ENCODE measurements at places on chromosomes 3 and 15.

GRCh38 chr15:52257734-52258062 is 37.9 kb downstream of the MYO5C start:
- DNase-seq, result no peak

- DNase-seq, result peak; percentile 20
Observed at GRCh38 chr15:93362821-93363220, 273.8 kb upstream of the RGMA start.

- no peak for DNase-seq
Observed at GRCh38 chr15:74324714-74325113, 42.7 kb downstream of the CYP11A1 start.

GRCh38 chr3:112009670-112010069 is 10.9 kb downstream of the TAGLN3 start:
- no peak for DNase-seq

DNA sequence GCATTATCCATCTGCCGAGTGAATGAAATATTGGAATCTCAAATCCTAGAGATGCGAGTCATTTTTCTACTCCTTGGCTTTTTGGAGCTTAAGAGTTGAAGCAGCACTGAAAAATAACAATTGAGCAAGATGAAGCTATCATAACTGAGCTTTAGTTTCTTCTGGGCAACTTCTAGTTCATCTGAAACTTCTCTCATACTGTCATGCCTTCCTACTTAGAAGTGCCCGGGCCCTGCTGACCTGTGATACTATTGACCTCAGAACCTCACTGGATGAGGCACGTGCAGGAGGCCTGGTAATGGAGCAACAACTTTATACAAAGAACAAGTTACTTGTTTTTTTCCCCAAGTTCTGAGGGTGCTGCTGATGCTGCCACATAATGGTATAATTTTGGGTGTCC is 48.5 kb upstream of the P3H2 start:
- DNase-seq, result no peak

GRCh38 chr3:189636048-189636447 is 4.9 kb downstream of the TP63 start:
- DNase-seq, result no peak

DNA sequence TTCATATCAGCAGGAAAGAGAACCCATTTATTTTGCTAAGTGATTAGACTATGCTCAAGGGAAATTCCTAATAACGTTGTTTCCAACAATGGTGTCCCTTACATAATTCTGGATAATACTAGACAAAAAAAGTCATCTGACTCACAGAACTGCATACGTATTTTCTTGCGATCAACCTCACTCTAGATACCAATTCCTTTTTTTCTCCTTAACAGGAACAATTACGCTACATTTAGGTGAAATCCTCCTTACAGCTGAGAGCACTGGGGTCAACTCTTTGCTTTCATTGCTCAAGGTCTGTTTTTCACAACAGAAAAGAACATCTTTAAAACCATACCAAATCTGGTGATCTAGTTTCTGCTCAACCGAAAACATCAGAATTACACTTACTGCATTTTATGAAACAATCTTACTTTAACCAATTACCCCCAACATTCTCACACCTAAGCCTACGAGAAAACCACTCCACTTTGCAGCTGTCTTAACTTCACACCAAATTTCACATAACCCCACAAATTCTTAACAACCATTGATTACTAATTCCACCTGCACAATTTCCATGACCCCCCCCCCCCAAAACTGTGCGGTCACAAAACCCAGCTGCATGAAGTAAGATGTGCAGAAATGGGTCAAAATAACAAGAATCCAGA is 61.2 kb upstream of the ICE2 start:
- DNase-seq, result no peak

Measured in uterus (tissue), 4 donors.